CMK (cell line): ENCODE measurements at places on chromosomes 2 and 18.

- no peak for DNase-seq
These were observed 110.1 kb upstream of the EML6 start for GRCh38 chr2:54613386-54613785.

- no peak for DNase-seq
These were observed 169.5 kb downstream of the SRBD1 start for GRCh38 chr2:45441571-45441970.

DNA sequence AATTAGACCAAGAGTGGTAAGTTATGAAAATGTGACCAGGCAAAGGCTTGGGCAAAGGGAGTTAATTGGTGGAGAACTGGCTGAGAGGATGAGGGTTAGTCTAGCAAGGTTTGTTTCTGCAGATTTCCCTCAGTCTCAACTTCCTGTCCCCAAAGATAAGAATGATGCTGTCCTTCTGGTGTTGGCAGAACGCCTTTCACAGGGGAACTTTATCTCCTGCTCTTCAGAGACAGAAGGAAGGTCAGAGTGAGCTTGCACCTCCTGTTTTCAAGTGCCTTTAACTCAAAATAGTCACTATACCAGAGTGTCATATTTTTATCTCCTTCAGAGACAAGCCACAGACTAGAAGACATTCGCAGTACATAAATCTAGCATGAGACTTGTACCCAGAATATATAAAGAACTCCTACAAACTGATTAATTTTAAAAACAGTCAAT, 95.7 kb downstream of the TEX51 start:
- DNase-seq: peak; percentile 41

- no peak for DNase-seq
These were observed 45.8 kb downstream of the DCDC2C start for GRCh38 chr2:3749201-3749600.

DNA sequence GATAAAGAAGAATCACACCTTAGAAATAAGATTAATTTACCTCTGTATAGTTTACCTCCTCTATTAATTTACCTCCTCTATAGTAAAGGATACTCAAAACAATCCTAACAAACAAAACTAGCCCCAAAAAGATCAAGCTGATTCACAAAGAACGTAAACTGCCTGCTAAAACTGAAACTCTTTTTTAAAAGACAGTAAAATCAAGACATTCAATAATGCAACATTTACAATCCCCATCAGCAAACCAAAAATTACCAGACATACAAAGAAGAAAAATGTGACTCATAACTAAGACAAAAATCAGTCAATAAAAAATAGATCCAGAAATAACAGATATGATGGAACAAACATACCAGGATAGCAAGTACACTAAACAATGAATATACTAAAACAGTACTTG, 215.7 kb downstream of the ZEB2 start:
- DNase-seq: no peak

DNA sequence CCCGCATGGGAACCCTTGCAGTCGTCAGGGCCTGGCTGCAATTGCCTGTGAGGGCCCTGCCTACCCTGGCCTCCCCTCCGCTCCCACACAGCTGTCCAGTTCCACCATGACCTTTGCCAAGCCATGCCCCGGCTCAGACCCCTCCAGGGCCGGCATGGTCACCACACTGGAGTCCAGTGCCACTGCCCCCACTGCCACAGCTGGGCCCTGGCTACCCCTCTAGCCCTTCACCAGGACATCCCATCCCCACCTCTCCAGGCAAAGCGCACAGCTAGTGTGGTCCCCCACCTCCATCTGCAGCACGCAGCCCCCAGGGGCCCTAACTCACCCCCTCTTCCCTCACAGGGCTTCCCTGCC, 70.3 kb upstream of the SMAD7 start:
- DNase-seq: no peak

- no peak for DNase-seq
These were observed 529.7 kb downstream of the FBXO15 start for GRCh38 chr18:73617981-73618380.

- DNase-seq: no peak
These were observed 158.4 kb upstream of the CDH7 start for GRCh38 chr18:65592435-65592834.

DNA sequence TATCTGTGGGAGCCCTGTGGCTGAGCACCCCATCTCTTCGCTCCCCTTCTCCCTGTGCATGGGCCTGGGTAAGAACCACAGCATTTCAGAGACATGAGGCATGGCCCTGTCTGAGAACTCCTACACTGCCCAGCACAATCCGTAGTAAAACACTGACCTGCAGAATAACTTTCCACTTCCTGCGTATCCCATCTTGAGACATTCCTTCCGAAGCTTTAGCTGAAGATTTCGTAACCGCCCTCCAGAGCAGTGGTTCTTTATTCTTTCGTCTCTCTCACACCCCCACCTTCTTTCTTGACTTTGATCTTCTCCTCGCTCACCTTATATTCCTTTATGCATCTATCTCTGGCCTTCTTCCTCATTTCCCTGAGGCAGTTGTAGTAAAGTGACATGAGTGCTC, 381.1 kb downstream of the HRH4 start:
- no peak for DNase-seq

GRCh38 chr2:108074946-108075345, 88.6 kb downstream of the SLC5A7 start:
- DNase-seq: no peak

- DNase-seq: no peak
These were observed 11.5 kb downstream of the DPP4 start for GRCh38 chr2:162062559-162062958.

DNA sequence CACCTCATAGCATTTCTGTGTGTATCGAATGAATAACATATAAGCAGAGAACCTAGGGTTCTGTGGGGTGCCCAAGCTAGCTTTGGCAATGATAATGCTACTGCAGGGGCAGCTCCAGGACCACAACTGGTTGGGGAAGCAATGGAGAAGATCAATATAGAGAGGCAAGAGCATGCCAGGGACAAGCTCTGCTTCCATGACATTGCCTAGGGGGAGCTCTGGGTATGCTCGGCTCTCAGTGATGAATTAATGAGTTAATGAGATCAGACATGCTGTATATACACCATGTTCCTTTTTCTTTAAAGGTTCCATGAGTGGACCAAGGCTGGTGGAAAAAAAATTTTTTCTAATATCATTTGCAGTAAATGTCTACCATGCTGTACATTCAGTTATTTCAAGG, 618.4 kb downstream of the BCL11A start:
- no peak for DNase-seq

- DNase-seq: peak; percentile 7
These were observed 123.9 kb upstream of the CD302 start for GRCh38 chr2:159921752-159922404.

DNA sequence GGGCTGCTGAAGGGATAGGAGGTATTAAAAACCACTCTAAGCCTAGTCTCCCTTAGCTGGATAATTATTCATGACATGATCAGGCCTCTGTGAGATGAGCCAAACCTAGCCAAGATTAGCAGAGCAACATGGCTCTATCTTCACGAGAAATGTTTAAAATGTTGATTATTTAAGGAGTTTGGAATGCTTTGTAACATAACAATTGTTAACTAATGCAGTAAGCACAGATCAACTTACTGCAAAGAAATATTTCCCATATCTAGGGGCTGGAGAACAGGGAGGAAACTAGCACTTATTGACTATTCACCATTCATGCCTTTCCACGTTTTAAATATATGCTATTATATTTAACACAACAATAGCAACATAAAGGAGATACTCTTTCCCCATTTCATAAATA, 833.7 kb upstream of the CHAC2 start:
- no peak for DNase-seq

DNA sequence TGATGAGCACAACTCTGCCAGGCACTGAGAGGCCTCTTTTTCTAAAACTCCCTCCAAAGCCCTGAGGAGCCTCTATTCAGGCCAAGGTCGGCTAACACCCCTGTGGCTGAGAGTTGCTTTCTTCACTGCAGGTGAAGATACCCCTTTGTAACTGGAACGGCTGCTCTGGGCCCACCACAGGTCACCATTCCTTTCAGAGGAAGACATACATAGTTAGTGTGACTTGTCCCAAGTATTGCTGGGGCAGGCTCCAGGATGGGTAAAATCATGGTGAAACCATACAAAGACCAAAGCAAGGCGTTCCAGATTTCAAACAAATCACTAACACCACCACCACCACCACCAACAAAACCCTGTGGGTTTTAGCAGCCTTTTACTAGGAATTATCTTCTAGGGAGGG, 36.8 kb downstream of the CHST10 start:
- no peak for DNase-seq

- DNase-seq: no peak
These were observed 30.4 kb upstream of the INHBB start for GRCh38 chr2:120315367-120316033.

DNA sequence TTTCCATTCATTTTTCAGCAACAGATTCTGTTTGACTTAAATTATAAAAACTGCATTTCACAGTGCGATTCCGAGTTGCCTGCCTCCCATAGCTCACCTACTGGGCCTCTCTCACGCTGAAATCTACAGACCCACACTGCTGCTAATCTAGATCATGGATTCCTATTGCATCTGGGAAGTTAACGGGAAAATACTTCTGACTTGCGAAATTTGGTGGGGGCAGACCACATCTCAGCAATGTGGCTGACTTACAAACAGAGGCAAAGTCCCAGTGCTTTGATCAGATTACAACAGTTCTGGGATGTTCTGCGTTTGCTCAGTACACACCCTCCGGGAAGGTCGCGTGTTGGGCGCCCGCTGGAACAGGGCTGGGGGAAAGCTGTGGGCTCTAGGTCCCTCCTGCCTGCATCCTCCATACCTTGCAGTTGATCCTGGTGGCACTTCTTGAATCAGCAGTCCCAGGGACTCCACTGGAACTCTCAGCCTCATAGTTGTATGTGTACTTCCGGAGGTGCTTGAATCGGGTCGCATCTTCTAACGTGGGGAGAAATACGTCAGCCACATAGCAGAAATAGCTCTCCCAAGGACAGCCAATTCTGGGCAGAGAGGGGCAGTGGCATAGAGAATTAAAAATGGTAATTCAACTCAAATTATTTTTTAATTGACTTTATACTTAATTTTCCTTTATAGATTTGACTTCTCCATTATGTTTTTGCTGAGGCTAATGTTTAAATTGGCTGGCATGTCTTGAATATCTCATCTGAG, 1.7 kb downstream of the APOB start:
- DNase-seq: no peak

DNA sequence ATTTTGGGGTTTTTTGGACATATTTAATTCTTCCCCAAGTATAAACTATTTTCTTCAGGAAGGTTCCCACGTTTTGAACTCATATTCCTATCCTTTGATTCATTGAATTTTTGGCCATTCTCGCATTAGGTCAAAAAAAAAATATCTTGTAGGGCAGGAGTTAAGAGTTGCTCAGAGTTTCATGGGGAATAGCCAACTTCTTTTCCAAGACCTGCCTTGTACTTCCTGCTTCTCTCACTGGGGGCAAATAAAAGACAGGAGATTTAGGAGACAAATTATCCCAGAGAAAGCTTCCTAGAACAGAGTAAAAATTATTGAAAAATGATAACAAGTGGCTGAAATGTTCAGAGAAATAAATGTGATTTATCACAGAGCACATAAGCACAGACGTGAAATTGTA, 55.2 kb upstream of the BCL11A start:
- DNase-seq: no peak

- no peak for DNase-seq
These were observed 160.9 kb upstream of the EPC2 start for GRCh38 chr2:148483665-148484064.

DNA sequence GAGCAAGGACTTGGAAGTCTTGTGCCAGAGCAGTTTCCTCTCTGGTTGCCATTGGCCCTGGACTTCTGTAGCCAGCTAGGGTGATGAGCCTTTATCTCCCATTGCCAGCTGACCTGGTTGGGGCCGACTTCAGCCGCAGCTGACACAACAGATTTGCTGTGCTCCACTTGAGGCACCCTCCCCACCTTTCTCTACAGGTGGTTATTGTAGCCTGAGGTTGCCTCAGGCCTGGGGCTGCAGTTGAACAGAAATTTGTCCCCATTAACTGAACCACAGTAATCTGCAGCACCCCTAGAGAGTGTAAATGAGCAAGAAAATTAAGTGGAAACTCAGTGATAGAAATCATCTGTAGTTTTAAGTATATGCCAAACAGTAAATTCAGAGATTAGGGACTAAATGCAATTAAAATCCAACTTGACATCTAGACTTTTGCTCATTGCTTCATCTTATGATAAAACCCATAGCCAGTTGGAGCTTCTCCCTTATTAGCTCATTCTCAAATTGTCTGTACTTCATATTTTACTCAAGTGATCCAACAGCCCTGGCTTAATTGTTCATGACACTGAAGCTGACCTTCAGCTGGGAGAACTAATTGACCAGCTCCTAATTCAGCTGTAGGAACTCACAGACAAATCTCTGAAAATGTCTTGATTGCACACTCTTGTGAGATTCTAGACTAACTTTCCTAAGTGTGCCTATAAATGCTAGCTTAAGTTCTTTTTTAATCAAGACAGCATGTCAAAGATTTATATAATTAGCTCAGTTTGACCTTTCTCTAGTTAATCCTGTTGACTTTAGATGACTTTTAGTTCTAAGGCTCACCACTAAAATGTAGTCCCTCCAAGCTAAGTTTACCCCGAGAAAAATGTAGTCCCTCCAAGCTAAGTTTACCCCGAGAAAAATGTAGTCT, 48.9 kb downstream of the COPS8 start:
- DNase-seq: no peak

DNA sequence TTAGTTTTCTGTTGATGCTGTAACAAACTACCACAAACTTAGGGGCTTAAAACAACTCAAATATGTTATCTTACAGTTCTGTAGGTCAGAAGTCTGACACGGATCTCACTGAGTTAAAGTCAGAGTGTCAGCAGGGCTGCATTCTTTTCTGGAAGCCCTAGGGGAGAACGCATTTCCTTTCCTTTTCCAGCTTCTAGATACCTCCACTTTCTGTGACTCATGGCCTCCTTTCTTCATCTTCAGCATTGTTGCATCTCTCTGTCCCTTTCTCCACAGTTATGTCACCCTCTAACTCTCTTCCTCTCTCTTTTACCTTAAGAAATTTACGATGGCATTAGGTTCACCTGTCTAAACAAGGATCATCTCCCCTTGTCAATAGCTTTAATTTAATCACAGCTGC, 13.3 kb upstream of the PPP4R1 start:
- DNase-seq: no peak

DNA sequence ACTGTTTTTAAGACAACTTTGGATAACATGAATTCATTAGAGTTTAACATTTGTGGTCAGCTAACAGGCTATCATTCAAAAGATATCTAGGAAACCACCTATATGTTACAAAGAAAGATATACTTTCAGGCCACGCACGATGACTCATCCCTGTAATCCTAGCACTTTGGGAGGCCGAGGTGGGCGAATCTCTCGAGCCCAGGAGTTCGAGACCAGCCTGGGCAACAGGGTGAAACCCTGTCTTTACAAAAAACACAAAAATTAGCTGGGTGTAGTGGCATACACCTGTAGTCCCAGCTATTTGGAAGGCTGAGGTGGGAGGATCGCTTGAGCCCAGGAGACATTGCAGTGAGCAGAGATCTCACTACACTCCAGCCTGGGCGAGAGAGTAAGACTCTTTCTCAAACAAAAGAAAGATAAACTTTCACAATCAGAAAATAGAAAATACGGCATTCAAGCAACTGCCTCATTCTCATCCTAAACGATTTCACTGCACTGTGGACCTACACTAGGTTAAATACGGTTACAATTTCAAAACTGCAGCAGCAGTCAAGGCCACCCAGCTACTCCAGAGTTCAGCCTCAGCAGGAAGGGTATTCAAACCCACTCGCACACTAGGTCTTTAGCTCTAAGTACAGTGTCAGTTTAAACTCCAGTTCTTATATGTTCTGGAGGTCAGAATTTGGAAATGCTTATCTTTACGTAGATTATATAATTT, 250.0 kb upstream of the SLC39A10 start:
- no peak for DNase-seq

GRCh38 chr2:141187075-141187439, 943.8 kb downstream of the LRP1B start:
- DNase-seq: no peak
